Activated CD8-positive, alpha-beta memory T cell treated with anti-CD3 and anti-CD28 coated beads, Interleukin-2, amount 50 U/mL, for 4 hours (primary cell): ENCODE measurements at places on chromosomes 4 and X.

GRCh38 chr4:4849106-4849505, 10.4 kb upstream of the MSX1 start:
- DNase-seq, result no peak

DNA sequence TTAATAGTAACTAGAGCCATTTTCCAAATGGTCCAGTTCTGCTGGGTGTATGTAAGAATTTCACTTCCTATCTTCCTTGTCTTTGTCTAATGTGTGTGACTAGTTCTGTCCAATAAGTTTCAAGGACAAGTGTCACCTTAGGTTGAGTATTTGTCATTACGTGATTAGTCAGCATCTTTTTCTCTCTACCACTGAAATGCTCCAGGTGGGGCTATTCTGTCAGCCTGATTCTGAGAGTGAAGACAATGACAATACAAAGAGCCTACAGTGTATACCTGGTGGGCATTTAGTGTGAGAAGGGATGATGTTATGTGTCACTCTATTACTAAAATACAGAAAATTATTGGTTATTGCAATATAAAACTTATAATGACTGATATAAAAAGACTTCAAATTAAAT, 876.3 kb downstream of the C4orf33 start:
- no peak for DNase-seq

DNA sequence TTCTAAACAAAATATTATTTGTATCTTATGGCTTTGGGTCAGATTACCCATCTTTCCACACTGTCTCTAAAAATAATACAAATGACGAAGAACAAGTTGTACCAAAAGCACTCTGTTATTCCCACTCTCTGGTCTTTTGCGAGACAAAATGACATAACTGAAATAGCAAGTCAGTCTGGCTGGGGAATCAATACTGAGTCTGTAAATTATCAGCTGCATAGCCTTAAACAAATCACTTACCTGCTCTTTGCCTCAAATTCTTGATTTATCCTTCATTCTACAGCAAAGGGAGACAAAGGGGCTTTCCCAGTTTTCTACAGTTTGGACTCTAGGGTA, 40.9 kb downstream of the SOWAHB start:
- no peak for DNase-seq

- DNase-seq, result no peak
These were observed 49.9 kb downstream of the ZNF157 start for GRCh38 chrX:47420265-47420664.
